ENCODE measurements at places on chromosomes 4 and X.

DNA sequence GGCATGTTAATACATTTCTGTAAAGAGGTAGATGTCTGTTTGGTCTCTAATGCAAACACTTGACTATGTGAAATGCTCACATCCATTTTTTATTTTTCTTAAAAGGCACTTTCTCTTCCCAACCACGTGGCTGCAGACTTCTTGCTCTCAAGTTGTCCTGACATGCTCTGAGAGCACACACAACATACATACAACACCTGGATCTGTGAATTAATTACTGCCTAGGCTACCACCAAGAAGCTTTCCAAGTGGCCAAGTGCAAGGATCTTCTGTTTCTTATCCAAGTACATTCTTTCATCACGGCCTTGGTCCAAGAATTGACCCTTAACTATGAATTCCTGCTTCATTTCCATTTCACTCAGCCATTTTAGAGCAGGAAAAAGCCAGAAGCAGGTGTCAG lies 110.8 kb downstream of the SPRY1 start:
- DNase-seq: no peak

DNA sequence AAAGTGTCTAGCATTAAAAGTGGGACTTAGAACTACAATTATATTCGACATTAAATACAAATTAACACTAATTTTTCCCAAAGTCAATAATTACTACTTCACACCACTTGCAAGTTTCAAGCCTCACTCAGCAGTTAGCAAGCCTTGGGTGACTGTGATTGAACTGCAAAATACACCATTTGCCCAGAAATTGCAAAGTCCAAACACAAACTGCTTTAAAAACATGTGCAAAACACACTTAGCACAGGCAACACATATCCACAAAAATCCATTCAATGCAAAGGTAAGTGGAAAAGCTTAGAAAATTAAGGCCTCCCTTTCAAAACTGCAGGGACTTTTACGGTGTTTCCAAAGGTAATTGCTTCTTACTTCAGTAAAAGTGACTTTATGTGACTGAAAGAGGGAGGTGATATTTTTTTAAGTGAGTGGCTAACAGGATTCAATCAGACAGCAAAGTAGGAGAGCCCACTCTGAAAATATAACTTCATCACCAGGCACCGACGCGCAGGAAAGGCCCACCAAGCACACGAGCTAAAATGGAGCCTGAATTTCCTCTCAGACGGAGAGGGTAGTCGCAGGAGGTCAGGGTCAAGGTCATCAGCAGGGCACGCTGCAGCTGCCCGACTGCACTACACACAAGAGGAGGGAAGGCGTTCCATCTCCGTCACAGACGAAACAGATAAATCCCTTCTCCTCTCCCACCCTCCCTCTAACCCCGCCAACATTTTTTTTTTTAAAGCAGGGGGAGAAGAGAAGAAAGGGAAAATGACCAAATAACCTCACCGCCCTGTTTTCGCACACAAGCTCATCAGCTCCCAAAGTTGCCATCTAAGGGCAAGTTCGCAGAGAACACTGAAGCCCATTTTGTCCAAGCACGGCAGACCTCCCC lies 3.1 kb downstream of the ZNF827 start:
- peak; percentile 36 for DNase-seq

- DNase-seq: no peak
Observed at GRCh38 chr4:172344308-172344938, 531.2 kb downstream of the GALNTL6 start.

DNA sequence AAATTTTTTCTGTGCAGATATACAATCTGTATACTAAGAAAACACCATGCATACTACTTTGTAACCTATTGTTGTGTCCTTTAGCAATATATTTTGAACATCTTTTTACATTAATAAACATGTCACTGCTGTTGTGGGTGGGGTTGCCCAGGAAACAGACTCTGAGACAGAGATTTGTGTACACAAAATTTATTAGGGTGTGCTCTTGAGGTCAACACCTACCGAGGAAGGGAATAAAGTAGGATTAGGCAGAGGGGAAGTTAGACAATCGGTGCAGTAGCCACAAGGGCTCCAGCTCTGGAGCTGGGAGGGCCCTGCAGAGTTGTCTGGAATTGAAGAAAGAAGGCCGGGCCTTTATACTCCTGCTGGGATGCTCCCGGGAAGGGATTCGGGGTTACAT lies 56.4 kb downstream of the CXorf58 start:
- no peak for DNase-seq

- DNase-seq: peak; percentile 17
Observed at GRCh38 chr4:105306158-105306781, 159.6 kb downstream of the TET2 start.

DNA sequence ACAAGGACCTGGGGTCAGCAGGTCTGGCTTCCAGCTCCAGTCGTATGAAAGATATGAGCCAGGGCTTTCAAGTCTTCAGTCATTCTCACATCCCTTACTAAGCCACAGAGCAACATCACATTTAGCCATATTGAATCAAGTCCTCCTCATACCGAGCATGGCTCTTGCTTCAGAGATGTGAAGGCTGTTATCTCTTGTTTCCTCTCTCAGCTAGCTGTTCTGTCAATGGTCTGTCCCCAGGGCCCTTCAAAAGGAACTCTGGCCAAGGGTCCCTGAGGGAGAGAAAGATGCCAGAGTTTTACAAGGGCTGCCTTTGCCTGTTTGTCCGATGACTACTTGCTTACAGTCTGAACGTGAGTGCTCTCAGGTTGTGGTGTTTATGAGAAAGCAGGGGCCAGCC lies 30.5 kb downstream of the DOCK11 start:
- peak; percentile 31 for DNase-seq

GRCh38 chr4:139084804-139085093 lies 69.2 kb downstream of the NOCT start:
- DNase-seq: peak; percentile 1

GRCh38 chr4:31530555-31530954 lies 810.4 kb downstream of the PCDH7 start:
- no peak for DNase-seq

GRCh38 chrX:150508451-150509367 lies 59.7 kb upstream of the MTM1 start:
- peak; percentile 12 for DNase-seq

GRCh38 chrX:106510713-106511403 lies 100.9 kb upstream of the RADX start:
- no peak for DNase-seq

GRCh38 chrX:16586377-16587112 lies 63.4 kb upstream of the S100G start:
- no peak for DNase-seq

GRCh38 chrX:100477958-100478357 lies 67.9 kb upstream of the PCDH19 start:
- DNase-seq: no peak

DNA sequence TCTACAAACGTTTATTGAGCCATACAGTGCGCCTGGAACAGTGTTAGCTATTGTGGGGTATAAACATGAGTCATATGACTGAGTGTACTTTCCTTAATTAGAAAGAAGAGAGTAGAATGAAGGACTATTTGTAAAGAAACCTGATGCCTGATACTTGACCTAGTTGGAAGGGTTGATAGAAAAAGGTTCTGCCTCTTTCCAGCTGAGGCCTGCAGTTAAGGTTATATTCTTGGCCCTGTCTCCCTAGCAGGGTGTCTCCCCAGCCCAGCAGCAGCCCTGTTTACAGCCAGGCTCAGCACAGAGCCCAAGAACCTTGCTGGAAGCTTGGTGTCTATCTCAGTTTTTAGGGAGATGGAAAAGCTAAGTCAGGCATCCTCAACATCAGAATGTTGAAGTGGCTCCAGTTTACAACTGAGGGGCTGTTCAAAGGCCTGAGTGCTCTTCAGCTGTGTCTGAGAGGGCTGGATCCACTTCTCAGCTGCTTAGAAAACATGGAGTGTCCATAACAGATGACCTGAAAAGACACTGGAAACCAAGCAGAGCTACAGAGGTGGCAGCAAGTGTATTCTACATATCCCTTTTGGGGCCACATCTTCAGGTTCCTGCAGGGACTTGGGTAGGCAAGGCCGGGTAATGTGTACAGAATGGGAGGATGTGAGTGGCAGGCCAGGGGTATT lies 21.6 kb downstream of the NYX start:
- DNase-seq: peak; percentile 47

DNA sequence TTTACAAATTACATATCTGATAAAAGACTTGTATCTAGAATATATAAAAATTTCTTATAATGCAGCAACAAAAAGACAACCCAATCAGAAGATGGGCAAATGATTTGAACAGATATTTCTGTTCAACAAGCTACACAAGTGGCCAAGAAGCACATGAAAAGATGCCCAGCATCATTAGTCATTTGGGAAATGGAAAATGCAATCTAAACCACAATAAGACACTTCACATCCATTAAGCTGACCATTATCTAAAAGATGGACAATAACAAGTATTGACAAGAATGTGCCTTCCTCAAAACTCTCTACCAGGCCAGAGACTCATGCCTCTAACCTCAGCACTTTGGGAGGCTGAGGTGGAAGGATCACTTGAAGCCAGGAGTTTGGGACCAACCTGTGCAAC lies 53.9 kb downstream of the SPINK2 start:
- DNase-seq: no peak

DNA sequence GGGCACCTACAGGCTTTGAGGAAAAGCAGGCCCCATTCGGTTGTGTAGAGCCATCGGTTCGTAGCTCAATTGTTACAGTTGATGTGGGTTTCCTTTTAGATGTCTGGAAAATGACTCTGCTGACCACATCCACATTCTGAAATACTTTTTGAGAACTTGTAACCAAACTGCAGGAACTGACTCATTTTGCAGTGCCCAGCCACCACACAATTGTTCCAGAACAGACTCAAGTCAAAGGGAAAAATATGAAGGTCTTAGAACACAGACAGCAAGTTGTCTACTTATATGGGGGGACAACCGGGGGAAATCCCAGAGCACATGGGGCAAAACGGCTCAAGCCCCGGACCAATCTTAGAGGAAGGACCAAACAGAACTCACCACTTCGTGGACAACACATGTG lies 557.6 kb upstream of the DIPK2B start:
- DNase-seq: peak; percentile 92

DNA sequence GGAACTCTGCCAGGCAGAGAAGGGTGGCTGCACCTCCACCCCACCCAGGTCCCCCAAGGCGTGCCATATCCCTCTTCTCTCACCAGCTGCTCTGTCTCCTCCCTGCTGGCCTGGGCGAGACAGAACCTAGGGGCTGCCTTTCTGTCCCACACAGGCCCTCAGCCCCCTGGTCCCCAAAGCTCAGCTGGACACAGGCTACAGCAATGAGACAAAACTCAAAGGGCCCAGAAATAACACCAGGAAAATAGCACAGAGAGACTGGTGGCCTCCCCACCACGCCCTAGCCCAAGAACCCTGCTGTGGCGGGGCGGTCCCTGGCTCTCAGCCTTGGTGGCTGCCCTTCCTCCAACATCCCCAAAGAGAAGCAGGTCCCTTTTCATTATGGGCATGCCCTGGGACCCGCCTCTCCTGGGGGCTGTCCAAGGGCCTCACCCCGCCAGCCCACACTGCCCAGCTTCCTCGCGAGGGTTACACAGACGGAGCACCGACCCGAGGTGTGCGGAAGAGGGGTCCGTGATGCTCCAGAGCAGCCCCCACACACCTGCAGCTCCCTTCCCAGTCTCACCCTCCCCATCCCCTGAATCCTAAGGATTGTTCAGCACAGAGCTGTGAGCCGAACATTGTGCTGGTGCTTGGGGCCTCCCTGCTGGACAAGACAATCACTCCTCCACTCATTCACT lies 67.7 kb upstream of the HMX1 start:
- no peak for DNase-seq

DNA sequence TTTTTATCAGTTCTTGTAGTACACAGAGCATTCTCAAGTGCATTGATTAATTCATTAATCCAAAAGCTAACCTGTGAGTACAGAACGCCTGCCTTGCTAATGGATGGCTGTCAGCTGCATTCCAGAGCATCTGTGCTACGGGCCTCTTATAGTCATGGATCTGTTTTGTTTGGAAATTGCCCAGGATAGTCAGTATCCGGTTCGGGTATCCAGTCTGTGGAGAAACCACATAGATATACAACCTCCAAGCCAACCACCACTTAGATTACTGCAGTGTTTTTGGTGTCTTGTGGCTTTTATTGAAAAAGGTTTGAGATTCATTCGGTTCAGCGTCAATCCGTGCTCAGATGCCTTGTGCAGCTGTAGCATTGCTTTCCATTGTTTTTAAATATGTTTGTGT lies 4.0 kb downstream of the LAP3 start:
- DNase-seq: peak; percentile 81

- no peak for DNase-seq
Observed at GRCh38 chr4:175702703-175703102, 109.4 kb downstream of the GPM6A start.

- DNase-seq: no peak
Observed at GRCh38 chr4:544386-545105, 31.5 kb downstream of the TMEM271 start.

GRCh38 chrX:148865277-148866210 lies 365.1 kb downstream of the AFF2 start:
- DNase-seq: no peak

DNA sequence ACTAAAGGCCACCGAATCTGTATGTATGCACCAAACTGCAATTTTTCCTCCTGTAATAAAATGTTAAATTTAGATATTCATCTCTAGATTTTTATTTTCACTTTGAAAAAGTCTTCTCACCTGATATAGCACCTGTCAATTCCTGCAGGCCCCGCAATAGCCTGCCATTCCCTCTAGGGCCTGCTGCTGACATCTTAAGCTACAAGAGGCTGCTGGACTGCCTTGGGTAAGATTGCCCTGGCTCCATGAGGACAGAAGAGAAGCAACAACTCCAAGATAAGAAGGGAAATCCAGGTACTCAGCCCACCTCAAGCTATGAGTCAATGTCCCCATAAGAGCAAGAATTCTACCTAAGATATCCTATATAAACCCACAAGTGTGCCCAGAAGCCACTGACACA lies 230.2 kb upstream of the AGTR2 start:
- DNase-seq: no peak

- DNase-seq: peak; percentile 9
Observed at GRCh38 chr4:96558466-96558865, 718.6 kb downstream of the PDHA2 start.

- no peak for DNase-seq
Observed at GRCh38 chrX:316351-317325, 2.0 kb downstream of the GTPBP6 start.

DNA sequence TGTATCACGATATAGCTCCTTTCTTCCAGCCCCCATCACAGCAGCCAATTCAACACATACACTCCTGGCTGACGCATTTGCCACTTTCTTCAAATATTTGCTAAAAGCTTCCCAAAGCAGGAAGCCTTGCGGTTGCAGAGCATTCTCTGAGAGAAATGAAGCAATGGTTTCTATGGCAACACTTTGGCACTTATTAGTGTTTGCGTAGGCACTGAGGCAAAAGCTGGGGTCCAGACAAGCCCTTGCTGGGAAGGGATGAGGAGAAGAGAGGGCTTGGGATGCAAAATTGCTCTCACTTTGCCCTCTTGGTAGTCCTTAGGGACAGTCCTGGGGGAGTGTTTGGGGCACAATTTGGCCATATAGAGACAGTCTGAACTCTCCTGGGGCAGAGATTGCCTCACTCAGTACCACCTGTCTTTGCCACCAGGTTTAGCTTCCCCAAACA lies 55.0 kb upstream of the PAK3 start:
- peak; percentile 85 for DNase-seq

GRCh38 chr4:63459329-63459728 lies 949.9 kb downstream of the TECRL start:
- DNase-seq: no peak
